ENCODE measurements at places on chromosomes 3 and 15.

- no peak for DNase-seq
Measured at GRCh38 chr3:170565495-170565894, 20.4 kb downstream of the SLC7A14 start.

DNA sequence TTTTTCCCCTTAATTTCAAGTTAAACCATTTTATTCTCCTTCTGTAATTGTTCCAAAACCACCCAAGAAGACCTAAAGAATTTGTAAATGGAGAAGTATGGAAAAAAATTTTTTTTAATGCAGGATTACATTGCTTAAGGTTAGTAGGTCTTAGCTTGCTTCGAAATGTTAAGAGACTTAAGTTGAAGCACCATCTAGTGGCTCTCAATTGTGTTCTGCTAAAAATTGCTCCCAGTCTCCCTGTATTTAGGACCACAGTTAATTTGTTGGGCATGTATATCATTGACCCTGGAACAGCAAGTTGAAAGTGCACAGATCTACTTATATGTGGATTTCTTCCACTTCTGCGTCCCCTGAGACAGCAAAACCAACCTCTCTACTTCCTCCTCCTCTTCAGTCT, 32.4 kb downstream of the CD200R1L start:
- DNase-seq, result no peak

- DNase-seq, result no peak
Measured at GRCh38 chr3:514192-514591, 317.6 kb downstream of the CHL1 start.

GRCh38 chr3:175526609-175527280, 667.6 kb downstream of the NAALADL2 start:
- no peak for DNase-seq

DNA sequence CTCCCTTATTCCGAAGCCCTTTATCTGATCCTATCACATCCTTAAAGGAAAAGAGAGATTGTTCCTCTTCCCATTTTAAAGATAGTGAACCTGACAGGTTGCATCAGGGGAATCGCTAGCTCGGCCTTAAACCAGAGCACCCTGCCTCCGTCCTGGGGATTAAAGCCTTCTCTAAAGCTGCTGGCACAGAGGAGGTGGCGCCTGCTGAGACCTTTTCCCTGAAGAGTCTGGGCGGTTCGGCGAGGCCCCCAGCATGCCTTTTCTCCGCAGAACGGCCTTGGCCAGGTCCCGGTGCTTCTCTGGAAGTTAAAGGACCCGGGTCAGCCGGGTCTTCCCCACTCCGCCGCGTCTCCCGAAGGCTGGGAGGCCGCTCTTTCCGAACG, 593 bp downstream of the FAM219B start:
- DNase-seq, result no peak

DNA sequence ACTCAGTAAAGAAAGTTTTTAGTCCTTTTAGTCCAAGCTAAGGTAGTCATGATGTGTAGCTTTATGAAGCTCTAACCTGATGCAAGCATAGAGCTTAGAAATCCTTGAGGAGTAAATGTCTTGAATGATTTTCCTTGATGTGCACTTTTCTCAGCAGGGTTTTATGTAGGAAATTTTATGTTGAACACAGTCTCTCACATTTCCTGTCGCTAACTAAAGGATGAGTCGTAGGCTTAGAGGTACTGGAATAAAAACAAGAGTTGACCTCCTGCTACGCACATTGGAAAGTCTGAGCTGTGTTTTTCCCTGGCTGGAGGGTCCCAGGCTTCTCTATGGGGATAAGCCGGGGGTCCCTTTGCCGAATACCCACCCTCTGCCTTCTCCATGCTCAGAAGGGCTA, 34.7 kb upstream of the ZPLD1 start:
- no peak for DNase-seq

Data from NCI-H1417 treated with DMSO at 0.1 percent for 48 hours (cell line).